Right lobe of liver (tissue), 6 donors: ENCODE measurements at places on chromosomes 1 and 21. TPM values are rescaled to one million over a fixed set of nuclear protein-coding genes. Genes with fewer than 3 reads are reported as not detected.

Gene CELA3B
- total RNA-seq = not detected

Gene LDLRAD1
- not detected for total RNA-seq

Gene PBXIP1
- 20.1 TPM for total RNA-seq

Gene CELA3A
- 0.22 TPM for total RNA-seq

Gene FCRL4
- total RNA-seq = not detected

Gene PADI2
- 0.20 TPM for total RNA-seq

Gene EDEM3
- total RNA-seq = 34.0 TPM

Gene TDRD5
- not detected for total RNA-seq

DNA sequence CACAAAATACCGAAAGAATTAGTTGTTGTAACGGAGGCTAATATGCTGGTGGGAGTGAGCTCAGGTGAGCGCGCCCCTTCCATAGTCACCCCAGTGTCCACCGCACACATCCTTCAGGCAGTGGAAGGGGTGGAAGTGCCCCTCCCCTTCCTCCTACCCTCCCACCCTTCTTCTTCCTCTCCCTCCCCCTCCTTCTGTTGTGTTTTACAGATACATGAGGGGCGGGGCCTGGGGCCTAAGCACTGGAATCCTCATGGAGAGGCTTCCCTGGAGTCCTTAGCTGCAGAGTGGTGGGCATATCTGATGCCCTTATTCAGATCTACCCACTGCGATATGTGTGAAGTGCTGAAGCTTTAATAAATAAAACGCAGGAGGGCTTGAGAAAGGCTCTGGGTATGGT is 10.3 kb upstream of the ADARB1 start:
- no peak overlapping the region for H3K27ac ChIP-seq
- H3K4me1 ChIP-seq = no peaks in the 10 kb centered on the region
- H3K4me3 ChIP-seq = no peak overlapping the region
- H3K27me3 ChIP-seq = no peaks in the 10 kb centered on the region

DNA sequence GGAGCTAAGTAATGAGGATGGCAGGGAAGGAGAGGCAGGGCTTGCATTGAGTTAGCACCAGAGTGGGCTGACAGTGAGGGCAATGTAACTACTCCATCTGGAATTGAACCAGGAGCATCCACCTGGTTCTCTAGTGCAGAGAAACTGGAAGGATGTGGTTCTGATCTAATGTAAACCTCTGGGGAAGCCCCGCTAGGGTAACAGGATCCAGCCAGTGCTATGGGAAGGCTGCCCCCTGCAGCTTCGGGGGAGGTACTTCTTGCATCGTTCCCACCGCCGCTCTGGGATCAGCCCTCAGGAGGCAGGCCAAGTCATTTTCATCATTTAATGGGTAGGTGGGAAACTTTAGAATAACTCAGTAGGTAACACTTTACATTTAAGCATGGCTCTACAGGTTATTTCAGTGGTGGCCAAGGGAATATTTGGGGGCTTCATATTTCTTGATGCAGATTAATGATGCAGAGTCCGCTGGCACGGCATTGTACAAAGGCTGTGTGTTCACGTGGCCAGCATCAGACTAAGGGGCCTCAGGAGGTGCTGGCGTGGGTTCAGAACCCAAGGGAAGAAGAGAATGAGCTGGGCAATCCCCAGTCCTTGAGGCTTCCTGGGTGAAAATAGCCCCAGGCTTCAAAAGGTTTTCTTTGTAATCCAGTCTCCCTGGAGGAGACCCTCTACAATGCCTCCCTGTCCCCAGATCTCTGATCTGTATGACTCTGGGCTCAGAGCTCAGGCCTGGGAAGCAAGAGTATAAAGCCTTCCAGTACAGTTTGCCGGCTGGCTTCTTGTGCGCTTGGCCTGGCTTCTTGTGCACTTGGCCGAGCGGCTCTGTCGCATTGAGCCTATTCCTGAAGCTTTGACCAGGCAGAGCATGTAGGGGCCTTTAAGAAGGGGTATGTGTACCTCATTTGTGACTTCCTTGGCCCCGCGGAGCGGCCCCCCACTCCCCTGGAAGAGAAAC is 26.4 kb upstream of the KAZN start:
- DNase-seq = no peak
- no peaks in the 10 kb centered on the region for H3K4me1 ChIP-seq
- H3K27me3 ChIP-seq = no peaks in the 10 kb centered on the region
- no peaks in the 10 kb centered on the region for H3K36me3 ChIP-seq

DNA sequence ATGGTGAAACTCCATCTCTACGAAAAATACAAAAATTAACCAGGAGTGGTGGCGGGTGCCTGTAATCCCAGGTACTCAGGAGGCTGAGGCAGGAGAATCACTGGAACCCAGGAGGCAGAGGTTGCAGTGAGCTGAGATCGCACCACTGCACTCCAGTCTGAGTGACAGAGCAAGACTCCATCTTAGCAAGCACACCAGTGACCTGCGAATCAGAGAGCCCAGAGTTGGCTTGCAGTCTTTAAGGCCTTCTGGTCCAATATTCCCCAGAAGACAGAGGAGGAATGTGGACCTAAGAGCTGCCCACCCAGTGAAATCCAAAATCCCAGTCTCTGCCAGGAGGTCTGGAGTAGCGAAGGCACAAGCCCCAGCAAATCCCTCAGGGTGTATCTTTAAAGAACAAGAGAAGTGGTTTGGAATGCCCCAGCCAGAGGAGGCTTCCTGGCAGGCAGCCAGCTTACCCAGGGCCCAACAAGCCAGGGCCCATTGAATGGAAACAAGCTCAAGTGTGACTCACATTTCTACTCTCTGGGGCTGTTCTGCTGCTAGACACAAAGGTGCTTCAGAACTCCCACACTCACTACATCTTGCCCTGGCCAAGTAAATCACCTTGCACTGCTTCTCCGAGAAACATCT is 23.9 kb downstream of the GPR161 start:
- no peaks in the 10 kb centered on the region for H3K27me3 ChIP-seq
- H3K36me3 ChIP-seq = no peaks in the 10 kb centered on the region
- H3K4me1 ChIP-seq = no peaks in the 10 kb centered on the region
- H3K4me3 ChIP-seq = no peak overlapping the region
- no peak for DNase-seq
- no peak overlapping the region for H3K27ac ChIP-seq

- DNase-seq = no peak
- no peak overlapping the region for H3K27ac ChIP-seq
- no peaks in the 10 kb centered on the region for H3K36me3 ChIP-seq
- no peaks in the 10 kb centered on the region for H3K4me1 ChIP-seq
- no peak overlapping the region for H3K4me3 ChIP-seq
- H3K27me3 ChIP-seq = no peaks in the 10 kb centered on the region
These were observed 17.0 kb downstream of the MARK1 start for GRCh38 chr1:220544901-220545303.

GRCh38 chr1:206116191-206116872 is 856 bp downstream of the AVPR1B start:
- no peaks in the 10 kb centered on the region for H3K36me3 ChIP-seq
- DNase-seq = no peak
- H3K27me3 ChIP-seq = no peaks in the 10 kb centered on the region
- H3K27ac ChIP-seq = no peak overlapping the region

GRCh38 chr1:183600136-183600535 is 9.9 kb upstream of the NCF2 start:
- H3K36me3 ChIP-seq = no peaks in the 10 kb centered on the region
- H3K27ac ChIP-seq = no peak overlapping the region
- no peaks in the 10 kb centered on the region for H3K4me1 ChIP-seq
- no peak overlapping the region for H3K4me3 ChIP-seq
- no peaks in the 10 kb centered on the region for H3K27me3 ChIP-seq
- DNase-seq = no peak

DNA sequence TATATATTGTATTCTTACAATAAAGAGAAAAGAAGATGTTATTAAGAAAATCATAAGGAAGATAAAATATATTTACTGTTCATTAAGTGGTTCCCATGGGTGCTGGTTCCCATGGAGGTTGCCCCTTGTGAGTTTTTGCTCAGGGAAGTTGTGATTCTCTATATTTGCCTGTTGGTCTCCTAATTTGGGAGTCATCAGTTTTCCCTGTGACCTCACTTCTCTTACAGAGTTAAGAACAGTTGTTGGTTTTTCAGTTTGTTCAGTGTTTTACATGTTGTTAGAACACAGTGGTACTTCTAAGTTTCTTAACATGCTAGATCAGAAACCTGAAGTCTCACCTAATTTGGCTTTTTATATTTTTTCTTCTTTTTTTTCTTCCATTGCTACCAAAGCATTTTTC is 109.2 kb downstream of the OSBPL9 start:
- peaks cover 3% of the 10 kb centered on the region for H3K4me1 ChIP-seq
- peak overlapping the region; percentile 79 for H3K27ac ChIP-seq
- no peak for DNase-seq

GRCh38 chr1:211345719-211346118 is 19.1 kb downstream of the TRAF5 start:
- no peaks in the 10 kb centered on the region for H3K27me3 ChIP-seq
- no peak overlapping the region for H3K4me3 ChIP-seq
- H3K27ac ChIP-seq = no peak overlapping the region
- no peak for DNase-seq
- H3K36me3 ChIP-seq = no peaks in the 10 kb centered on the region

- DNase-seq = no peak
- H3K27me3 ChIP-seq = no peaks in the 10 kb centered on the region
- H3K36me3 ChIP-seq = no peaks in the 10 kb centered on the region
- no peaks in the 10 kb centered on the region for H3K4me1 ChIP-seq
These were observed 3.2 kb upstream of the ARPC5 start for GRCh38 chr1:183638649-183639387.

DNA sequence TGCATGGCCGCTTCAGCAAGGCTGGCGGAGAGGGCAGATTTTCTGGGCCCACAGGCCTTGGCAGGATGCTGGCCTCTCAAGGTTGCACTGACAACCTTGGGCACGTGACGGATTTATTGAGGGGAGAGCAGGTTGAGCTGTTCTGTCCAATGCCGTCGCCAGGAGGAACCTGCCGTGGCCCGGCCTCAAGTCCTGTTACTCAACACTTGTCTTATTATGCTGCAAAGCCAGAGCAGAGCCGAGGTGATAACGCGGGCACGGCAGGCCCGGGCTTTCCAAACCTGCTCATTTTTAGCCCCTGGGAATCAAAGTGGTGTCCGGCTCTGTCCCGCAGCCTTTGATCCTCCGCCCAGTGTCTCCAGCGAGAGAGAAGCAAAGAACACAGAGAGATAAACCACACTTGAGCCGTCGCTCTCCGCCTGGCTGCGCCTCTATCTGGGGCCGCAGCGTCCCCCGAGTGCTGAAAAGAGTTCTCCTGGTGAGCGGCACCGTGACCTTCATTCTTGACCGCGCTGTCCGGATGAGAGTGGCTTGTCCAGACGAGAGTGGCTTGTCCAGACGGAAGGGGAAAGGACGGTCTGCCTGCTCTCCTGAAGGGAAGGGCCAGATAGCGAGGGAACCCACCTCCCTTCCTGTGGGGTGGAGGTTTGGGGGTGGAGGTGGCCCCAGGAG is 162.3 kb upstream of the ARHGEF16 start:
- no peaks in the 10 kb centered on the region for H3K27me3 ChIP-seq
- H3K27ac ChIP-seq = no peak overlapping the region
- no peak for DNase-seq

DNA sequence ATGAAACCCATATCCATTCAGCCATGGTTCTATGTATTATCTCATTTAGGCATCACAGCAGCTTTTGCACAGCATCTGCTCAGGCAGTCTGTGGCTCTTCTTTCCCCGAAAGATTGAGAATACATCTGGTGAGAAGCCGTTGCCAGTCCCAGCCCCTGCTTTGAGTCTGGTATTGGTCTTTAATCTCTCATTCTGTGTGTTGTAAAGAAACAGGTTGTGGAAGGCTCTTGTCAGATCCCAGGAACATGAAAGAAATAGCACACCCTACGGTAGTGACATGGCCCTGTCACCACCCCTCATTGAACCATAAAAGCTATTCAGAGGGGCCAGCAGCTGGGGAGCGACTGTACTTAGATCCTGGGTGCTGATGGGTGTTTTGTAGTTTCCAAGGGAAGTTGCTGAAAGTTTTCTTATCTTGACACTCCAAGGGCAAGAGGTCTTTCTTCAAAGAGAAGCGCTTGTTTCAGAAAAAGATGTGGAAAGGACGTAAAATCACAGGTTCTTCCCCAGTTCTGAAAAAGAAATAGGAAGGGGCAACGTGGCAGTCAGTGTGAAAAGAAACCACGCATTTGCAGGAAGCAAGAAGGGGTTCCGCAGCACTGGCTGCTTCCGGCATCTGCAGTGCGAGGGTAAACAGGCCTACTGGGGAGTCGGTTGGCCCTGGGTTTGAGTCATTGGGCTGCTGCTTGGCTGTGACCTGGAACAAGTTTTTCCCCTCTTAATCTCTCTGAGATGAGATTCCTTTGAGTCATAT is 145.0 kb downstream of the DHRS3 start:
- H3K27me3 ChIP-seq = no peaks in the 10 kb centered on the region
- peak overlapping the region; percentile 9 for H3K27ac ChIP-seq
- no peak overlapping the region for H3K4me3 ChIP-seq
- H3K36me3 ChIP-seq = no peaks in the 10 kb centered on the region

- H3K4me1 ChIP-seq = no peaks in the 10 kb centered on the region
- no peaks in the 10 kb centered on the region for H3K36me3 ChIP-seq
- H3K4me3 ChIP-seq = no peak overlapping the region
- no peak for DNase-seq
- no peak overlapping the region for H3K27ac ChIP-seq
- H3K27me3 ChIP-seq = no peaks in the 10 kb centered on the region
These were observed 841.5 kb downstream of the KCNT2 start for GRCh38 chr1:195766709-195767108.

DNA sequence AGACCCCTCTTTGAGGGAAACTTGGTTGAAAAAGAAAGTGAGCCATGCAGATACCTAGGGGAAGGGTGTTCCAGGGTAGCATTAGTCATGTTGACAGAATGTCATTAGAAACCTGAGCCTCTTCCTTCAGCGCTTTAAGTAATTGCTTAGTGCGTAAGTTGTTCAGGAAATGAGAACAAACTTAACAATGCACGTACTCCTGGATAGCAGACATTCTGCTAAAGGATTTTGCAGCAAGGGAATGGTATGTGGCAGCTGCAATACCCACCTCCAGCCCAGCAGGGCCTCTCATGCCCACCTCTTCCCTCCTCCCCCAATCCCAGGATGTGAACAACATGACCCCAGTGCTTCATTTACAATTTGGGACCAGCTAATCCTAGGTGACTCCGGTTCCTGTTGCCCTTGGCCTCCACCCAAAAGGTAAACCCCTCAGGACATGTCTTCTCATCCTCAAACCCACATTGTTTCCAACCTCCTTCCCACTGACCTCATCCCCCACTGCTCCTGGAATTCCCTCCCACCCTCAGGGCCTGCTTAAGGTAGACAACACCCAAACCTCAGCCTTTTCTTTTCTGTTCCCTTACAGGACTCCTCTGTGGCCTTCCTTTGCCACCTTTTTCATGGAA is 98.0 kb upstream of the BCAR3 start:
- no peaks in the 10 kb centered on the region for H3K36me3 ChIP-seq
- H3K4me3 ChIP-seq = no peak overlapping the region

GRCh38 chr1:110249256-110249655 is 39.1 kb downstream of the KCNC4 start:
- H3K27ac ChIP-seq = no peak overlapping the region
- H3K4me1 ChIP-seq = no peaks in the 10 kb centered on the region
- no peaks in the 10 kb centered on the region for H3K36me3 ChIP-seq
- H3K27me3 ChIP-seq = no peaks in the 10 kb centered on the region
